Naive thymus-derived CD4-positive, alpha-beta T cell (primary cell): ENCODE measurements at places on chromosomes 13 and 19. TPM values are rescaled to one million over a fixed set of nuclear protein-coding genes. Genes with fewer than 3 reads are reported as not detected.

DNA sequence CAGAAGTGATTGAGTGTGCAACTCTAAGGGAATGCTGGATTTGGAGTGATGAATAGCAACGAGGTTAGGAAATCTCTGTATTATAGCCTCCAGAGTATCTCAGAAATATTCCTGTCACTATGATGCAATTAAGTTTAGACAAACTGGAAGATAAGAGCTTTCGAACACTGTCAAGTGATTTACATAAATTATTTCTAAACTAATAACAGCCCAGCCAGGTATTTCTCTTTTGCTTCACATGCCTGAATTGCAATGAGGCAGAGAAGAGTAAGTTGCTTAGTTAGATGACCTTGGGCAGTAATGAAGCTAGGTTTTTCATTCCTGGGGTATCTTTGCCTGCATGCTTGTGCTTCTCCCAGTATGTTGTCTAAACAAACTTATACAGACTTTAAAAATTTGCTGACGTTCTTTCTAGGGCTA is 134.5 kb downstream of the LMO7 start:
- no peaks in the 10 kb centered on the region for H3K27me3 ChIP-seq
- peaks cover 23% of the 10 kb centered on the region for H3K4me1 ChIP-seq
- DNase-seq: no peak
- H3K4me3 ChIP-seq: no peak overlapping the region
- no peaks in the 10 kb centered on the region for H3K36me3 ChIP-seq

DNA sequence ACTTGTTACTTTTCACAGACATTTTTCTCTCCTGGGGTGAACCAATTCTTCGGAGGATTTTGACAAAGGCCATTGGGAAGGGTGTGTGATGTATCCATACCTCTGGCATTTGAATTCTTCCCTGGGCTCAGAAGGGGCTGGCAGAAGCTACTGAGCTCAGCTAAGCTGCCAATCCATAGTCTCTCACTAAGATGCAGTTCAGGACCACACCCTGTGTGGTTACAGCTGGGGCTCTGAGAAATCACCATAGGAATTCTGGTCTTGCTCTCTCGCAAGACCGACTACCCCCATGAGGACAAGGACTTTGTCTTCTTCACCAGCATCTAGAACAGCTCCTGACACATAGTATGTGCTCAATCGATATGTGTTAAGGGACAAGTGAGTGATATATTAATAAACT is 6.0 kb downstream of the C13orf42 start:
- no peak overlapping the region for H3K4me3 ChIP-seq
- no peaks in the 10 kb centered on the region for H3K36me3 ChIP-seq
- H3K27ac ChIP-seq: no peak overlapping the region
- no peaks in the 10 kb centered on the region for H3K27me3 ChIP-seq
- H3K4me1 ChIP-seq: no peaks in the 10 kb centered on the region
- no peak for DNase-seq

- peak overlapping the region; percentile 90 for H3K27ac ChIP-seq
- peak overlapping the region; percentile 84 for H3K4me3 ChIP-seq
- H3K27me3 ChIP-seq: no peaks in the 10 kb centered on the region
- peaks cover 8% of the 10 kb centered on the region for H3K4me1 ChIP-seq
- DNase-seq: no peak
Observed at GRCh38 chr19:19137556-19138108, 646 bp downstream of the TMEM161A start.

DNA sequence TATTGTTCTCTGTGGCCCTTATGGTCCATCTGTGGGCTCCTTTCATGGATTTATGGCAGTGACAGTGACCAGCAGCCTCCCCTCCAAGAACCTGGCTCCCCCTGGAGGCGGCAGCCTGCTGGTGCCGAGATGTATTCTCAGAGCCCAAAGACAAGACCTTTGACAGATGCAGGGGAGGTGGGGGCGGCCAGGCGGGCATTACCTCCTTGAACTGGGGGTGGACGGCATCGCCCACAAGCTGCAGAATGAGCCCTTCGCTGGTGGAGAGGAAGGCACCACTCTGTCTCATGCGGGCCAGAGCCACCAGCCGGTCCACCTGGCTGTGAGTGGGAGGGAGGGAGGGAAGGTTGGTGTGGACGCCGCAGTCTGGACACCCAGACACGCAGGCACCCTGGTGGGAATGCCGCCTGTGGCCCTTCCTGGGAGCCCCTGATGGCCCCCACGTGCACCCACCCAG is 6.6 kb downstream of the ISOC2 start:
- no peak overlapping the region for H3K4me3 ChIP-seq
- no peak overlapping the region for H3K27ac ChIP-seq
- peaks cover 17% of the 10 kb centered on the region for H3K4me1 ChIP-seq
- DNase-seq: peak; percentile 32

DNA sequence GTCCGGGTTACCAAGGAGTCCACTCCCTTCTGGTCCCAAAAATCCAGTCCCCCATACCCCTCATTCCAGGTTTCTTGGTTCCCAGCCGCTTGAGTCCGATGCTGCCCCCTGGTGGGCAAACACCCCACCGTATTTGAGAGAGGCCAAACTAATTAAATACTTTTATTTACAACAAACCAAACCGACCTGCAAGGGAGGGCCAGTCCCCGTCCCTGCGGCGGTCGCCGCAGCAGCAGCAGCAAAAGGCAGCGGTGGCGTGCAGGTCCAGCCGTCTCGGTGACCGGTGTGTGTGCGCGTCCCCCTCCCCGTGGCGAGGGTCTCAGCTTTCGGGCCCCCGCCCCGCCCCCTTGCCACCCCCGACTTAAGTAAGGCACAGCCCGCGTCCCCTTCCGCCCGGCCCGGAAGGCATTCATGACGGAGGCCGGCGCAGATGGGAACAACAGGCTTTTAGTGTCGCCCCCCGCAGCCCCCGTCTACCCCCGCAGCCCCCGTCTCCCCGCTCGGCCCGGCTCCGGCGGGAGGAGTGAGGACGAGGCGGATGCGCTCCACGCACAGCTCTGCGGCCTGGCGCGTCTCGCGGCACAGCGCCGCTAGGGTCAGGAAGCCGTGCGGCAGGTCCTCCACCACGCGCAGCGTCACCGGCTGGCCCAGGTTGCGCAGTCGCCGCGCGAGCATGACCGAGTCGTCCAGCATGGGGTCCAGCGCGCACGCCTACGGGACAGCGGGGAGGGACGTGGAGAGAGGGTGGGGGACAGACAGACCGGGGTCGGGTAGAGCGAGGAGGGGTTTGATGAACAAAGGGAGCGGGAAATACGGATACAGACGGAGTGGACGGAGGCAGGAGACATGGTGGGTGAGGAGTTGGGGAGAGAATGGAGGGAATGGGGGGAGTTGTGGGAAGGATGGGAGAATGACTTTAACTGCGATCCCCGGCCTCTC is 11.5 kb upstream of the CNFN start:
- H3K4me3 ChIP-seq: peak overlapping the region; percentile 62
- H3K27ac ChIP-seq: peak overlapping the region; percentile 68
- no peaks in the 10 kb centered on the region for H3K27me3 ChIP-seq
- H3K4me1 ChIP-seq: peaks cover 13% of the 10 kb centered on the region
- H3K36me3 ChIP-seq: no peaks in the 10 kb centered on the region

DNA sequence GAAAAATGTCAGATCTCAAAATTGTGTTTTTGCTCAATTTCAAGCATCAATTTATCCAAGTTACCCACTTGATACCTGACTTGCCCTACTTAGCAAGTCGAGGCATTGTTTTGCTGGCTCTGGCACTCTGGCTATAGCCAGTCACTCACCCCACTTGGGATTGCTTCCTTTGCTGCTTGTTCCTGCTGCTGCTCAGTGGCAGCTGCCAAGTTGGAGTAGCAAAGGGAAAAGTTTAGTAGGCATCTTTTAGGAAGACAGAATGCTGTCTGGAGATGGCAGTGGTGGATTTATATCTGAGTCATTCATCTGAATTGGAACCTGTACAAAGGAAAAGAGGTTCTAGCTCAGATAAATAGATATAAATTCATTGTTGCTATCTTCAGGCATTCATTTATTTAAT is 41.2 kb downstream of the PCCA start:
- H3K27me3 ChIP-seq: no peaks in the 10 kb centered on the region
- H3K4me1 ChIP-seq: no peaks in the 10 kb centered on the region
- DNase-seq: no peak
- H3K4me3 ChIP-seq: no peak overlapping the region
- no peak overlapping the region for H3K27ac ChIP-seq

GRCh38 chr19:9872618-9873242 is 37.6 kb downstream of the PIN1 start:
- no peaks in the 10 kb centered on the region for H3K27me3 ChIP-seq
- no peak overlapping the region for H3K4me3 ChIP-seq
- no peaks in the 10 kb centered on the region for H3K36me3 ChIP-seq
- no peak for DNase-seq
- H3K4me1 ChIP-seq: no peaks in the 10 kb centered on the region

DNA sequence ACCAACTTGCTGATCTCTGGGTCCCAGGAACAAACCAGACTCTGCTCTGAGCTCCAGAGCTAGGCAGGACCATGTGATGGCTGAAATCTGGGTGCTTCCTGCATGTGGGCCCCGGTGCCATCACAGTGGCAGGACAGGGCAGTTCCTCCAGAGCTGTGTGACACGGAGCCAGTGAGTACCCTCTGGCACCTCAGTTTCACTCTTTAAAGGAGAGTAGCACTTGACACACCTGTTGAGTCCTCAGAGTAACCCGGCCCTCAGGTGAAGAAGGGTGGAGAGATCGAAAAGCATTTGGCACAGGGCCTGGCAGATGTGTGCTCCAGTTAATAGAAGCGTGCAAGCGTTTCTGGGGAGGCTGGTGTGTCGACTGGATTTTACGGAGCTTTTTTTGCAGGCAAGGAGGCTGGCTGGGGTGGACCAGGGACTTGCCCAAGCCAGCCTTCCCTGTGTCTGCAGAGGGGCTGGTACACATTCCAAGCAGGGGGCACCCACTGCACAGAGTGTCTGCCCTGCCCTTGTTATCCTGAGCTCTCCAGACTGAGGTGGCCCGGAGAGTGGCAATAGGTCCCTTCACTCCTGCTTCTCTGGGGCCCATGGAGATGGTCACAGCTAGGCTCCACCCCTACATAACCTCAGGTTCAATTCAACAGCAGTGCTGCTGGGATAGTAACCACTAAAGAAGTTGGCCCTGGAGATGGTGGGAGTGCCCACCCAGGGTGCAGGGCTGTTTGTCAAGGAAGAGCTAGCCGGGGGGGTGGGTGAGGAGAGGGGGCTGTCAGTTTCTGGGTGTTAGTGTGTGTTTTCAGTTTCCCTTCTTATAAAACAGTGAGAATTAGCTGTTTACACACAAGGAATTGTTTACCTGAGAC is 8.3 kb downstream of the RPS19 start:
- peaks cover 58% of the 10 kb centered on the region for H3K4me1 ChIP-seq
- no peak for DNase-seq
- H3K27me3 ChIP-seq: no peaks in the 10 kb centered on the region
- H3K27ac ChIP-seq: peak overlapping the region; percentile 52
- H3K4me3 ChIP-seq: no peak overlapping the region

- H3K27me3 ChIP-seq: no peaks in the 10 kb centered on the region
- no peak overlapping the region for H3K27ac ChIP-seq
- DNase-seq: no peak
- H3K36me3 ChIP-seq: no peaks in the 10 kb centered on the region
- peak overlapping the region; percentile 54 for H3K4me3 ChIP-seq
Observed at GRCh38 chr19:16002406-16003384, 53.9 kb downstream of the OR10H4 start.

- no peaks in the 10 kb centered on the region for H3K4me1 ChIP-seq
- no peaks in the 10 kb centered on the region for H3K36me3 ChIP-seq
- no peak for DNase-seq
- no peak overlapping the region for H3K27ac ChIP-seq
- H3K27me3 ChIP-seq: no peaks in the 10 kb centered on the region
- no peak overlapping the region for H3K4me3 ChIP-seq
Observed at GRCh38 chr19:16951529-16951928, 62.7 kb downstream of the F2RL3 start.

DNA sequence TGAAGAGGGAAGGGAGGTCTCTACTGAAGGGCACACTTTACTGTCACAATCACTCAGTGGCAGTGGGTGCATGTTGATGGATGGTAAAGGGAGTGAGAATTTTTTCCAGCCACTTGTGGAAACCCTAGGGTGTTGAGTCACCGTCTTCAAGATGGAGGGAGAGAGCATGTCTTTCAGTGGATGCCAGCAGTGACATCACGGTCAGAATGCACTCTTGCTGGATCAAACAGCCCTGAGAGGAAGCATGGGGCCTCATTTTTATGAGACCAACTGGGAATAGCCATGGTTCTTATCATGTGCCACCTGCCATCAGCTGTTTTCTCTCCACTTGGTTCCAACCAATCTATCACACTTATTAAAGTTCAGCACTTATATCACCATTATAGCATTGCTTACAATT is 182.5 kb downstream of the KCNRG start:
- no peaks in the 10 kb centered on the region for H3K27me3 ChIP-seq
- H3K36me3 ChIP-seq: peaks cover 3% of the 10 kb centered on the region
- no peak overlapping the region for H3K27ac ChIP-seq
- no peak for DNase-seq
- no peak overlapping the region for H3K4me3 ChIP-seq

- no peak overlapping the region for H3K27ac ChIP-seq
- no peak for DNase-seq
- no peaks in the 10 kb centered on the region for H3K27me3 ChIP-seq
- H3K36me3 ChIP-seq: peaks cover 11% of the 10 kb centered on the region
Observed at GRCh38 chr19:13758795-13759194, 5.5 kb upstream of the MRI1 start.

DNA sequence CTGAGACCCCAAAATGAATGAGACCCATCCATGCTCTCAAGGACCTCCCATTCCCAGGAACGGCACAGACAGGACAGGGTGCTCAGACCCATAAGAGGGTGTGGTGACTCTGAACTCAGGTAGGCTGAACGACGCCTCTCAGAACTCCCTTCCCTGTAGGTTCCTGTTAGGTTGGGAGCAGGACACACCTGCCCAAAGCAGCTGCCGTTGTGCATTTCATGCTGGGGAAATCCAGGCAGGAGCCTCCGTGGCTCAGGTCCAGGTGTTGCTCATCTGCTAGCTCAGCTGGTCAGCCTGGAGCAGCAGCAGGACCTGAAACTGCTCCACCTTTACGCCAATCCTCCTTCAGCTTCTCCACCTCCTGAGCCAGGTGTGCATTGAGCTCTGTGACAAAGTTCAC is 19.1 kb upstream of the TEX101 start:
- H3K36me3 ChIP-seq: no peaks in the 10 kb centered on the region
- no peak for DNase-seq
- H3K27ac ChIP-seq: no peak overlapping the region
- no peaks in the 10 kb centered on the region for H3K4me1 ChIP-seq
- no peak overlapping the region for H3K4me3 ChIP-seq

SRRM5 gene
- 0.69 TPM for total RNA-seq

ABCC4 gene
- 9.1 TPM for total RNA-seq

ZNF708 gene
- total RNA-seq: 17.8 and 21.2 TPM in 2 replicates

WDR87 gene
- total RNA-seq: not detected

GPR12 gene
- not detected for total RNA-seq

OXGR1 gene
- not detected for total RNA-seq

CD70 gene
- total RNA-seq: not detected

ACTMAP gene
- 5.5 TPM for total RNA-seq

DGKH gene
- total RNA-seq: 7.9 TPM

C1QTNF9B gene
- total RNA-seq: not detected in 2 replicates

ZNF549 gene
- 7.1 TPM for total RNA-seq

SCAF1 gene
- 42.0 TPM for total RNA-seq
